ENCODE measurements at places on chromosomes 1 and 21. TPM values are rescaled to one million over a fixed set of nuclear protein-coding genes. Genes with fewer than 3 reads are reported as not detected.

DNA sequence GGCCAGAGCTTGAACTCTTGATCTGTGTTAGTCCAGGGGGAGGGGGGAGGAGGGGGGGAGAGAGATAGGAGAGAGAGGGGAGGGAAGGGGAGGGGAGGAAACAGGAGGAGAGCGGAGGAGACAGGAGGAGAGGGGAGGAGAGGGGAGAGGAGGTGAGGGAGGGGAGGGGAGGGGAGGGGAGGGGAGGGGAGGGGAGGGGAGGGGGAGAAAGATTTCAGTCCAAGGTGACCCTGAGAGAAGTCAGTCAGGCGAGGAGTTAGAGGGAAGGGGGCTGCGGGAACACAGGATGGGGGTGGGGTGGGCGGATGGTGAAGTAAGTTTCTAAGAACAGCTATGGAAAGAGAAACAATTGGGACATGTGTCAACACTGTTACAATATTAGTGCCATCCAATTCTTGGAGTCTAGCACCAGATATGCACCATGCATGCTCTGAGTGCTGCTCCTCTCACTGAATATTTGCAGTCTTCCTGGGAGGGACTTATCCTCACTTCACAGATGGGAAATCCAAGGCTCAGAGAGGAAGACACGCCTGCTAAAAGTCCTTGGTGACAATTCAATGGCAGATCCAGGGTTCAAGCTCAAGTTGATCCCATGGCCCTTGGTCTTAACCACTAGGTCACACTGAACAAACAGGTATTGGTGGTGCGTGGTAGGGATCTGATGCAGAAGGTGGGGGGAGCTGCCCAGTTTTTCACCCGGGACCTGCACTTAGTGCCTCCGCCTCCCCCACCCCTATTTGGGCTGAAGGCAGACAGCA is 42.5 kb upstream of the ECE1 start:
- no peaks in the 10 kb centered on the region for H3K27me3 ChIP-seq
- peak overlapping the region; percentile 72 for H3K27ac ChIP-seq
- DNase-seq, result no peak
- H3K36me3 ChIP-seq, result no peaks in the 10 kb centered on the region
- peaks cover 91% of the 10 kb centered on the region for H3K4me1 ChIP-seq
- H3K4me3 ChIP-seq, result no peak overlapping the region

AIRE gene
- not detected for total RNA-seq

GRCh38 chr1:168485048-168485447 is 58.7 kb downstream of the XCL2 start:
- no peaks in the 10 kb centered on the region for H3K27me3 ChIP-seq
- peaks cover 19% of the 10 kb centered on the region for H3K4me1 ChIP-seq
- no peak for DNase-seq

DNA sequence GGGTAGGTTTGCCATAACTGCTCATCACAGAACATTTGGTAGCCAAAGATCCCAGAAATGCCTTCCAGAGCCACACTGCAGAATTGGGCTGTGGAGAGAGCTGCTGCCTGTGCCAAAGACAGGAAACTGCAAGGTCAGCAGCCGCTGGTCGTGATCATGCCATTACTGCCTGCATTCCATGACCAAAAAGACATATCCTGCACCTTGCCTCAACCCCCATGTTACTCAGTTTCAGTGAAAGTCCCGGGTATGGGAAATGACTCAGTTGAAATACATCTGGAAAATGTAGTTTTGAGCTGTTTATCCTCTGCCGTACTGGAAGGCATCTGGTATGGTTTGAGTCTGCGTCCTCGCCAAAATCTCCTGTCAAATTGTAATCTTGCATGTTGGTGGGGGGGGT is 161.7 kb downstream of the FCRL5 start:
- peaks cover 18% of the 10 kb centered on the region for H3K27me3 ChIP-seq
- no peak for DNase-seq
- H3K4me3 ChIP-seq, result no peak overlapping the region
- H3K36me3 ChIP-seq, result no peaks in the 10 kb centered on the region
- H3K4me1 ChIP-seq, result no peaks in the 10 kb centered on the region

GRCh38 chr1:76492752-76493430 is 374.4 kb upstream of the ST6GALNAC5 start:
- no peak overlapping the region for H3K27ac ChIP-seq
- no peaks in the 10 kb centered on the region for H3K4me1 ChIP-seq
- H3K4me3 ChIP-seq, result no peak overlapping the region

GRCh38 chr1:73176902-73177301 is 894.6 kb upstream of the NEGR1 start:
- no peaks in the 10 kb centered on the region for H3K36me3 ChIP-seq
- H3K27ac ChIP-seq, result no peak overlapping the region
- H3K4me3 ChIP-seq, result no peak overlapping the region
- no peak for DNase-seq
